Renal pelvis (tissue), 12 donors: ENCODE measurements at places on chromosomes 3 and 15. TPM values are rescaled to one million over a fixed set of nuclear protein-coding genes. Genes with fewer than 3 reads are reported as not detected.

The ALDH1A3 gene
- 5.5 TPM for polyA plus RNA-seq

The RMDN3 gene
- 40.8 TPM for polyA plus RNA-seq

The FGF7 gene
- 12.0 TPM for polyA plus RNA-seq

The EMC7 gene
- polyA plus RNA-seq, result 84.8 TPM

The SKIL gene
- polyA plus RNA-seq, result 50.8 TPM

The C3orf49 gene
- 1.2 TPM for polyA plus RNA-seq

The CHRNB4 gene
- polyA plus RNA-seq, result 3.0 TPM

The PIERCE2 gene
- 7.3 TPM for polyA plus RNA-seq

The TMEM40 gene
- 3.7 TPM for polyA plus RNA-seq

The OSTN gene
- polyA plus RNA-seq, result 5.7 TPM

The SLC27A2 gene
- 60.4 TPM for polyA plus RNA-seq

The FRG2C gene
- polyA plus RNA-seq, result not detected

The GOLGA6A gene
- polyA plus RNA-seq, result not detected

The THPO gene
- polyA plus RNA-seq, result 2.1 TPM

The RPLP1 gene
- 1,695 TPM for polyA plus RNA-seq

The GRK7 gene
- 0.13 TPM for polyA plus RNA-seq

The EID1 gene
- polyA plus RNA-seq, result 329 TPM

The LAMB2 gene
- polyA plus RNA-seq, result 499 TPM

The CADM2 gene
- 0.44 TPM for polyA plus RNA-seq

The APOD gene
- polyA plus RNA-seq, result 8.2 TPM

The CHRD gene
- 16.1 TPM for polyA plus RNA-seq

The SEMA3G gene
- 34.1 TPM for polyA plus RNA-seq

The SCAANT1 gene
- polyA plus RNA-seq, result 3.3 TPM

The CEMIP gene
- 3.2 TPM for polyA plus RNA-seq

The TGM5 gene
- polyA plus RNA-seq, result not detected

The SCG5 gene
- 21.0 TPM for polyA plus RNA-seq

The SNURF gene
- 18.6 TPM for polyA plus RNA-seq

The TRPM1 gene
- polyA plus RNA-seq, result 0.09 TPM

The GOLGA8T gene
- polyA plus RNA-seq, result not detected

The SPINK8 gene
- 0.95 TPM for polyA plus RNA-seq

The CAMK2N2 gene
- 0.19 TPM for polyA plus RNA-seq

The SIDT1 gene
- polyA plus RNA-seq, result 3.4 TPM

The IQCF5 gene
- not detected for polyA plus RNA-seq

The KNG1 gene
- 119 TPM for polyA plus RNA-seq

The PARP9 gene
- polyA plus RNA-seq, result 14.5 TPM

The GAP43 gene
- 0.36 TPM for polyA plus RNA-seq

The COL6A5 gene
- not detected for polyA plus RNA-seq

The ZNF620 gene
- 9.2 TPM for polyA plus RNA-seq

The KIF23 gene
- 38.7 TPM for polyA plus RNA-seq

The RTP3 gene
- polyA plus RNA-seq, result not detected

The ARL14 gene
- not detected for polyA plus RNA-seq

The INSYN1 gene
- 26.9 TPM for polyA plus RNA-seq

The DNAH12 gene
- 0.94 TPM for polyA plus RNA-seq

The LSG1 gene
- polyA plus RNA-seq, result 30.4 TPM

The APEH gene
- polyA plus RNA-seq, result 162 TPM

The HRG gene
- 3.5 TPM for polyA plus RNA-seq
